ENCODE measurements at places on chromosomes 11 and 22. TPM values are rescaled to one million over a fixed set of nuclear protein-coding genes. Genes with fewer than 3 reads are reported as not detected.
A peak's percentile ranks its signal among the peaks of the same experiment; 100 is the strongest.

- no peak overlapping the region for H3K4me3 ChIP-seq
- no peaks in the 10 kb centered on the region for H3K36me3 ChIP-seq
- H3K27me3 ChIP-seq, result no peaks in the 10 kb centered on the region
- DNase-seq, result no peak
These were observed 25.2 kb upstream of the KCNJ11 start for GRCh38 chr11:17413414-17414316.

GRCh38 chr11:1011320-1011698 lies 25.2 kb downstream of the MUC6 start:
- H3K36me3 ChIP-seq, result no peaks in the 10 kb centered on the region
- no peaks in the 10 kb centered on the region for H3K27me3 ChIP-seq
- H3K4me3 ChIP-seq, result no peak overlapping the region
- no peaks in the 10 kb centered on the region for H3K4me1 ChIP-seq

- no peaks in the 10 kb centered on the region for H3K27me3 ChIP-seq
- no peak for DNase-seq
- H3K4me1 ChIP-seq, result no peaks in the 10 kb centered on the region
- no peaks in the 10 kb centered on the region for H3K36me3 ChIP-seq
These were observed 72.8 kb downstream of the ARL14EP start for GRCh38 chr11:30395751-30396150.

DNA sequence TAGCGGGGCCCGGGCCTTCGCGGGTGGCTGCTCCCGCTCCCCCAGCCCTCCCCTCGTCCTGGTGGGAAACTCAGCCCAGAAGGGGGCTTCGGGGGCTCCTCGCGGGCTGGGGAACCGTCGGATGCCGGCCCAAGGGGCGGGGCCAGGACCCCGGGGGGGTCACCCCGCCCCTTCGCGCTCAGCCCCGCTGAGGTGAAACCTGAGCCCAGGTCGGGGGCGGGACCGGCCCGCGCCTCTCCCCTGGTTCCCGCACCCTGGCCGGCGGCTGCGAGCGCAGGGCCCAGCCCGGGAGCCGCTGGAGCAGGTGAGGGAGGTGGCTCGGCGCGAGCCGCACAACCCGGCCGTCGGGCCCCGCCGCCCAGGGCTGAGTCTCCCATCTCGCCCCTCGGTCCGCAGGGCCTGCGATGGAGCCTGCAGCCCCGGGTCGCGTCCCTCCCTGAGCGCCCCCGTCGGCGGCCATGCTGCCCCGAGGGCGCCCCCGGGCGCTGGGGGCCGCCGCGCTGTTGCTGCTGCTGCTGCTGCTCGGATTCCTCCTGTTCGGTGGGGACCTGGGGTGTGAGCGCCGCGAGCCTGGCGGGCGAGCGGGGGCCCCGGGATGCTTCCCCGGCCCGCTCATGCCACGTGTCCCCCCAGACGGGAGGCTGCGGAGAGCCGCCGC lies at the start of gene LARGE2:
Gene LARGE2 (plus strand): TSS at position 232 of the 658 bp plus-strand sequence. CDS start 227 bp downstream, at position 459.
- H3K4me1 ChIP-seq, result peaks cover 33% of the 10 kb centered on the region
- DNase-seq, result peak; percentile 88
- peaks cover 9% of the 10 kb centered on the region for H3K27me3 ChIP-seq
- H3K4me3 ChIP-seq, result peak within 1 kb of the TSS; percentile 91
- peak within 1 kb of the TSS; percentile 97 for H3K27ac ChIP-seq

- peaks cover 24% of the 10 kb centered on the region for H3K27me3 ChIP-seq
- no peaks in the 10 kb centered on the region for H3K36me3 ChIP-seq
- peak; percentile 6 for DNase-seq
- no peak overlapping the region for H3K4me3 ChIP-seq
- peaks cover 9% of the 10 kb centered on the region for H3K4me1 ChIP-seq
- H3K27ac ChIP-seq, result no peak overlapping the region
These were observed 354.4 kb downstream of the SOX6 start for GRCh38 chr11:16001899-16002426.

DNA sequence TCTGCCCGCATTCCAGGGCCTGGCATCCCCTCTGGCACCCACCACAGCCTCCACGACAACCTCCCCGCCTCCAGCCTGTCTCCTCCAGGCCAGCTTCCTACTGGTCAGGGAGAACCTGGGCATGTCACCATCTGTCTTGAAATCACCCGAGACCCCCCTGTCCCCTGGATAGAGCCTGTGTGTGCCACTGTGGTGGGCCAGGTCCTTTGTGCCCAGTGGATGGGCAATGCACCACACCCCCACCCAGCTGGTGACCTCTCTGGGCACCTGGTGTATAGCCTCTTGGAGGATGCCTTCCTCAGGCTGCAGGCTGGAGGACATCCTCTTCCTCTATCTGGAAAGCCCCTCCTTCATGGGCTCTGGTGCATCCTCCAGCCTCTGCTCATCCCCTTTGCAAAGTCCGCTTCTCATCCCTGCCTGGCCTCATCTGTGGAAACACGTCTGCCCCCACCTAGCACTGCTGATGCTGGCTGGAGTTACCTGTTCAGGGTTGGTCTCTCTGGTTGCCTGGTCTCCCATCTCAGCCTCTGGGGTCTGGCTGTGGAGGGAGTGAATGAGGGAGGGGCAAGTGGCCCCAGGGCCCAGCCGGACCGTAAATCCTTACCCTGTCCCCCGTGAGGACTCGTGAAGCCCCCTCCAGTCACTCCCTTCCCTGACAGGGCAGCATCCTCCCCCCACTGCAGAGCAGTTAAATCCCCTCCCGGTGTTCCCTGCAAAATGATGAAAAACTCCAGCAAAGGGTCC lies 589.6 kb downstream of the TBC1D22A start:
- H3K36me3 ChIP-seq, result no peaks in the 10 kb centered on the region
- H3K27me3 ChIP-seq, result no peaks in the 10 kb centered on the region
- H3K4me1 ChIP-seq, result no peaks in the 10 kb centered on the region
- no peak overlapping the region for H3K27ac ChIP-seq
- no peak overlapping the region for H3K4me3 ChIP-seq

DNA sequence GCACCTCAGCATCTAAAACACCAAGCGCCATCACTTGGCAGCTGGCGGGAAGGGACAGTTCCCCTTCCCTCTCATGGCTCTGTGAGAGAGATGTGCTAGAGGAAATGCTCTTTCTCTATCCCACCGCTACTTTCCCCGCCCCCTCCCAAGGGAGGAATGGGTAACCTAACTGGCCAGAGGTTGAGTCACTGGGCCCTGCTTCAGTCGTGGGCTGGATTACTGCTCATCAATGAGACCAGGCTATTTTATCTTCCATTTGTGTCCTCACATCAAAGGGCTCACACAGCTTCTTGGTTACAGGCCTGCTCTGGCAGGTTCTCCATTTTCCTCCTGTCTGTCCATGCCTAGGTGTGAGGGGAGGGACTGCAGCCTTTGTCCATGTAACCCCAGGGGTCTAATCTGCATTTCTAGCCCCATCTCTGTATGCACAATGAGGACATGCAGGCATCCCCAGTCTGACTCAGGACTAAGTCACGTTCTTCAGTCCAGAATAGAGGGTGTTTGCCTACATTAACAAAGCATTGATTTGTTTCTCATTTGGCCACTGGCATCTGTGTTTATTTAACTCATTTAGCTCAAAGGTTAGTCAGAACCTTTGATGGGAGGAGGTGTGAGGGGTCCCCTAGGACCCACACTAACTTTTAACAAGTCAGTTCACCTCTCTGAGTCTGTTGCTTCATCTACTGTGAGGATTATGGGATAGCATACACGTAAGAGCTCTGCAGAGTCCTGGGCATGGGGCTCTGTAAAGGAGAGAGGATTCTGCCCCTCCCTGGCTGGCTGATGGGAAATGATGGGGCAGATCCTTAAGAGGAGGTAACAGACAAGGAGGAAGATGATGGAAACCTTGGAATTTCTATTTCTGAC lies 99.1 kb downstream of the XRRA1 start:
- H3K27ac ChIP-seq, result peak overlapping the region; percentile 56
- H3K27me3 ChIP-seq, result no peaks in the 10 kb centered on the region
- H3K4me3 ChIP-seq, result no peak overlapping the region
- peaks cover 18% of the 10 kb centered on the region for H3K4me1 ChIP-seq
- no peaks in the 10 kb centered on the region for H3K36me3 ChIP-seq
- DNase-seq, result peak; percentile 71

DNA sequence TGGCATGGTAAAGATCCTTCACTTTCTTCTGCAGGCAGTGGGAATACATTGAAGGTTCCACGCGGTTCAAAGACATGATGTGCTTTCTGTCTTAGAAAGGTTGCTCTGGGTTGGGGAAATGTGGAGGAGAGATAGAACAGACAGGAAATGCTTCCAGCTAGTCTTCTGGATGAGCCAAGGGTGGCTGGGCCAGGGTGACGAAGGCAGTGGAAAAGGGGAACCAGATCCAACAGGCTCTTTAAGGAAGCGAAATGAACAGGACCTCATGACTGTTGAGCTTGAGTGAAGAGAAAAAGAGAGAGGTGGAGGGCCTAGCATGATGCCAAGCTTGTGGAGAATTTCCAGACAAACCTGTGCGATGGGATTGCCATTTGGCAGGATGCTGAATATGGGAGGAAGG lies 56.4 kb upstream of the LMO1 start:
- DNase-seq, result no peak
- no peaks in the 10 kb centered on the region for H3K4me1 ChIP-seq
- H3K27me3 ChIP-seq, result no peaks in the 10 kb centered on the region
- no peaks in the 10 kb centered on the region for H3K36me3 ChIP-seq
- no peak overlapping the region for H3K4me3 ChIP-seq

GRCh38 chr11:72984453-72985077 lies 157.6 kb downstream of the FCHSD2 start:
- H3K4me3 ChIP-seq, result no peak overlapping the region
- H3K4me1 ChIP-seq, result peaks cover 6% of the 10 kb centered on the region
- no peak overlapping the region for H3K27ac ChIP-seq
- H3K36me3 ChIP-seq, result no peaks in the 10 kb centered on the region
- no peak for DNase-seq

DNA sequence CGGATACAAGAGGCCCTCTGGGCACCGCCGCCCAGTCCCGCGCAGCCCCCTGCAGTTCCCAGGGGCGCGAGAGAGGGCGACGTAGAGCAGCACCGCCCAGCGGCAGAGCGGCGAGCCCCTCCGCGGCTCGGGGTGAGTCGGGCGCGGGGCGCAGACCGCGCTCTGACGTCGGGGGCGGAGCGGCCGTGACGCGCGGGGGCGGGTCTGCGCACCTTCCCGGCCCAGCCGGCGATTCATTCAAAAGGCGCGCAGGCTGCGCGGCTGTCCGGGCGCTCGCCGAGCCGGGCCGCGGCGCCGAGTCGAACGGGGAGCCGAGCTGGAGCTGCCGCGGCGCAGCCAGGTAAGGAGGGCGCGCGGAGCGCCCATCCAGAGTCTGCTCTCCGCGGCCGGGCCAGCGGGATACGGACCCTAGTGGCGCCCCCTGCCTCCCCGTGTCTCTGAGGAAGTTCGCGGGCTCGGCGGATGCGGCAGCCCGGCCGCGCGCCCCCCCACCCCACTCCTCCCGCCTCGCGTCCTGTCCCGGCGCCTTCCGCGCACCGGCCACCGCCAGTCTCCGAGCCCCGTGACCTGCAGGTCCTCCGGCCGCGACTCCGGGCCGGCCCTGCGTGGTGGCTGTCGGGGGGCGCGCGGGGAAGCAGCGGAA lies at the start of gene RELT:
Gene RELT (plus strand): TSS at position 240 of the 643 bp plus-strand sequence. CDS start 12,738 bp downstream, outside the sequence.
- H3K27ac ChIP-seq, result no peak within 1 kb of the TSS
- peak; percentile 91 for DNase-seq
- H3K27me3 ChIP-seq, result peaks cover 13% of the 10 kb centered on the region
- peak within 1 kb of the TSS; percentile 84 for H3K4me3 ChIP-seq

The DNAJB7 gene
- 0.40 TPM for polyA plus RNA-seq

GRCh38 chr11:62071408-62071807 lies 52.4 kb upstream of the INCENP start:
- no peak overlapping the region for H3K4me3 ChIP-seq
- no peaks in the 10 kb centered on the region for H3K4me1 ChIP-seq
- H3K27me3 ChIP-seq, result no peaks in the 10 kb centered on the region
- no peak overlapping the region for H3K27ac ChIP-seq

The KRTAP5-7 gene
- not detected for polyA plus RNA-seq

DNA sequence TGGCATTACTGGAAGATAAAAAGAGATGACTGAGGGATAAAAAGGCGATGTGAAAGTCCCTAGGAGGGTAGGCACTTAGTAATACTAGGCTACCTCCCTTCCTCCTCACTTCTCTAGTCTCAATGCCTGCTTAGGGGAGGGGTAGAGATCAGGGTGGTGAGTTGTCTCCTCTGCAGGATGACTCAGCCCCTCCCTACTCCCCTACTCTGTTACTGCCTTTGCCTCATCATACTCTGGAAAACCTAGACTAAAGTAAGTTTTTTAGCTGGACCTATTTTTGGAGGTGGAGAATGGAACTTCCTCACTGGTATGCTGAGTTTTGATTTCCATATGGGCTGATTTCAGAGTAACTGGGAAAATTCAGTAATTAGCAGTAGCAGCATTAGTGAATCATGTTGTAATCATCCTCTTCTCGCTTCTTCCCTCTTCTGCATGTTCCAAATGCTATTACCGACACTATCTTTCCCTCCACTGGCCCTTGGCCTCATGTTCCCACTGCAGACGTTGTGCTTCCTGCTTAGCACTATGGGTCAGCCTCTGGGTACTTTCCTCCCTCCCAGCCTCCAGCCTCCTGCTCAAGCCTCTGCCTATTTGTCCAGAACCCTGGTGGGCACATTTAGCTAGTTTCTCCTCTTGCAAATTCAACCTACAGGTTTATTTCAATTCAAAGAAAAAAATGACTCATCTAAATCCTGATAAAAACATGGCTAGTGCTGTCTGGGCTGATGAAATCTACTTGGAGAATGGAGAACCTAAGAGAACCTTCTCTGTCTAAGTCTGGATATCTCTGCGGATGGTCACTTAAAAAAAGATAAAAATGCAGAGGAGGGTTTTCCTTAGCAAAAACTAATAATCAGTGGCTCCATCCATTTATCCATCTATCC lies 281.7 kb downstream of the ST3GAL4 start:
- H3K4me1 ChIP-seq, result peaks cover 20% of the 10 kb centered on the region
- H3K36me3 ChIP-seq, result no peaks in the 10 kb centered on the region
- DNase-seq, result no peak
- H3K27ac ChIP-seq, result no peak overlapping the region

- no peaks in the 10 kb centered on the region for H3K36me3 ChIP-seq
- no peaks in the 10 kb centered on the region for H3K27me3 ChIP-seq
- H3K27ac ChIP-seq, result no peak overlapping the region
- DNase-seq, result no peak
- H3K4me3 ChIP-seq, result no peak overlapping the region
These were observed 854.3 kb downstream of the LUZP2 start for GRCh38 chr11:25350899-25351803.

The HEPN1 gene
- not detected for polyA plus RNA-seq

DNA sequence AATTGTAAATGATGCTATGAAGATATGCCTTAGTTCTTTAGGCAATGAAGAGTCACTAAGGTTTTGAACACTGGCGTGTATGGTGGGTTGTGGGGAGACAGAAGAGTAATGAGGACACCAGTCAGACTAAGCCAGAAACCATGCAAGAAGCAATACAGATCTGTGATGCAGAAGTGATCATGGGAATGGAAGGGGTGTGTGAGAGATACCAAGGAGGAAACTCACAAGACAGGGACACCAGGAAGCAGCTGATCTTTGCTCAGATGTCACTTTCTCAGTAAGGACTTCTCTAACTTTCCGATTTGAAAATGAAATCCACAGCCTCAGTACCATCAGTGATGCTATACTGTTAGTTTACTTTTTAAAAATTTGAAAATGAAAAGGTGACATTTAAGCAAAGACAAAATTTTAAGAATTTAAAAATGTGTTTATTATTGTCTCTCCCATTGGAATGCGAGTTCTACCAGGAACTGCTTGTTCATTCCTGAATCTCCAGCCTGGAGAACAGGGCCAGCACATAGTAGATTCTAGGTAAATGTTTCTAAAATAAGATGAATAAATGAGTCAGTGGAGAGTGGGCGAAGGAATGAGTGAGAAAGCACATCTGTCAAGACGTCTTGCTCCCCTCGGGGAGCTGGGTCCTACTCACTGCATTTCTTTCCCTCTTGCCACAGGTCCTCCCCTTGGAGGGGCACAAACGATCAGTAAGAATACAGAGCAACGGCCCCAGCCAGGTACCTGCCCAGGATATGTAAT lies 60.4 kb downstream of the KCNJ1 start:
- no peak for DNase-seq
- H3K27ac ChIP-seq, result no peak overlapping the region
- H3K4me1 ChIP-seq, result peaks cover 6% of the 10 kb centered on the region
- no peaks in the 10 kb centered on the region for H3K27me3 ChIP-seq
- H3K4me3 ChIP-seq, result no peak overlapping the region
- H3K36me3 ChIP-seq, result no peaks in the 10 kb centered on the region
